ENCODE measurements at places on chromosomes 6 and 20.
A peak's percentile ranks its signal among the peaks of the same experiment; 100 is the strongest.

GRCh38 chr20:17835934-17836300 is 132.7 kb downstream of the SNX5 start:
- no peak for DNase-seq

GRCh38 chr6:115514656-115515055 is 546.0 kb downstream of the FRK start:
- DNase-seq, result no peak

GRCh38 chr6:158808941-158809678 is 10.1 kb downstream of the EZR start:
- peak; percentile 60 for DNase-seq

DNA sequence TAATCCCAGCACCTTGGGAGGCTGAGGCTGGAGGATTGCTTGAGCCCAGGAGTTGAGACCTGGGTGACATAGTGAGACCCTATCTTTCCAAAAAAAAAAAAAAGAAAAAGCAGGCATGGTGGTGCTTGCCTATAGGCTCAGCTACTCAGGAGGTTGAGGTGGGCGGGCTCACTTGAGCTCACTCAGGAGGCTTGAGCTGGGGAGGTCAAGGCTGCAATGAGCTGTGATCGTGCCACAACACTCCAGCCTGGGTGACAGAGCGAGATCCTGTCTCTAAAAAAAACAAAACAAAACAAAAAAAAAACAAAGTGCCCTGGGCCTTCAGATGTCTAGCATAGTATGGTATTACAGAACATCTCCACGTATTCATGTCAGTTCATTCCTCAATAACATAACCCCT is 42.9 kb downstream of the ZFAND3 start:
- no peak for DNase-seq

DNA sequence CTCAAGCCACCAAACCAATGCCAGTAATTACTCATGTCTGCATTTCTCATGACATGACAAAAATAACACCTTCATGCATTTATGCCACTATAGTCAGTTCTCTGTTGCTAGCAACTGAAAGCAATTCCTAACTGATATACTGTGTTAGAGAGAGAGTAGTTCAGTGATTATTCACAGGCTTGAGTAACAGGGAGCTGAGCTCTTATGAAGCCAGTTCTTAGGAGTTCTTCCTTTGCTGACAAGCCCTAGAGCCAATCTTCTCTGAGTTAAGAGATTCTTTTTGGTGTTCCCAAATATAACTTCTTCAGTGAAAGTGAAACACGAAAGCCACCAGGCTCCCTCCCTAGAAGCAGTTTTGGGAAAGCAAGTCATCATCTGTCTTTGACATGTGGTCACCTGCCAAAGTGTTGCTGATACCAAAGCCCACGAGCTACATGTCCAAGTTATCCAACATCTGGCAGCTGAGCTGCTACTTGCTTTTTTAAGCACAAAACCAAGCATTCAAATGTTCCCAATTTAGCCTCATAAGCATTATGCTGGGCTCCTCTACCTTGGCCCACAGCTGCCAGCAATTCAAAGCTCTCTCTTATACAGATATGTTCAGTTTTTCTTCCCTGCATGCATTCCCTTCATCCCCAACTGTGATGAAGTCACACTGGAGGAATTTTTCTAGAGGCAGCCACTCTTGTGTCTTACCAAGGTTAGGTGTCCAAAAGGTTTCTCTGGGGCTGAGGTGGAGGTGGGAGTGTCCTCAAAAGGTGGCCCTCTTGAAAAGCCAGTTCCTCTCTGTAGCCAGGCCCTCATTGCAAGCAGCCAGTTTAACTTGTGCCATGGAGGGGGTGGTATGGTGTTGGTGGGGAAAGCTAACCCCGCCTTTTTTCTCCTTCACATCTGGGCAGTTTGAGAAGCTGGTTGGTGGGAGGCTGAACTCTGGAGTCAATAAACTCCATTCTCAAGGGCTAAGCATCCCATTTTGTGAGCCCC is 92.7 kb upstream of the ARMC2 start:
- DNase-seq, result no peak

- no peak for DNase-seq
Observed at GRCh38 chr6:158630938-158631616, 13.5 kb downstream of the DYNLT1 start.

GRCh38 chr20:58382096-58382495 is 6.9 kb upstream of the VAPB start:
- DNase-seq, result no peak

GRCh38 chr6:23696992-23697391 is 429.0 kb upstream of the NRSN1 start:
- no peak for DNase-seq

DNA sequence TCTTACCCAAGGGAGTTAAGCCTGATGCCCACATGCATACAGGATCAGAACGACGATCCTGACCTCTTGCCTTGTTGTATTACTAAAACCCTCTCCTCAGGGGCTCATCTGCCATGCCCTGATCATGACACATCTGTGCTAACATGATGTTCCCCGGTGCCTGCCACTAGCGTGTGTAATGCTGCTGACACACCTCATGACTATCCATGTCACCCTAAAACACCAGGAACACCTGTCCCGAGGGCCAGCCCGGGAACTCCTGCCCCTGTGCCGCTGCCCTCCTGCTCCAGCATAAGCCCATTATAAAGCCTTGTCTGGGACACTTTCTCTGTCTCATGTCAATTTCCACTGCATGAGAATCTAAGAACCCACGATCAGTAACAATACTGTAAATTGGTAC is 7.6 kb downstream of the SERPINB6 start:
- no peak for DNase-seq
